ENCODE measurements at places on chromosomes 7 and 10.
A peak's percentile ranks its signal among the peaks of the same experiment; 100 is the strongest.

GRCh38 chr10:18959369-18959768 lies 89.2 kb upstream of the MALRD1 start:
- DNase-seq, result no peak

DNA sequence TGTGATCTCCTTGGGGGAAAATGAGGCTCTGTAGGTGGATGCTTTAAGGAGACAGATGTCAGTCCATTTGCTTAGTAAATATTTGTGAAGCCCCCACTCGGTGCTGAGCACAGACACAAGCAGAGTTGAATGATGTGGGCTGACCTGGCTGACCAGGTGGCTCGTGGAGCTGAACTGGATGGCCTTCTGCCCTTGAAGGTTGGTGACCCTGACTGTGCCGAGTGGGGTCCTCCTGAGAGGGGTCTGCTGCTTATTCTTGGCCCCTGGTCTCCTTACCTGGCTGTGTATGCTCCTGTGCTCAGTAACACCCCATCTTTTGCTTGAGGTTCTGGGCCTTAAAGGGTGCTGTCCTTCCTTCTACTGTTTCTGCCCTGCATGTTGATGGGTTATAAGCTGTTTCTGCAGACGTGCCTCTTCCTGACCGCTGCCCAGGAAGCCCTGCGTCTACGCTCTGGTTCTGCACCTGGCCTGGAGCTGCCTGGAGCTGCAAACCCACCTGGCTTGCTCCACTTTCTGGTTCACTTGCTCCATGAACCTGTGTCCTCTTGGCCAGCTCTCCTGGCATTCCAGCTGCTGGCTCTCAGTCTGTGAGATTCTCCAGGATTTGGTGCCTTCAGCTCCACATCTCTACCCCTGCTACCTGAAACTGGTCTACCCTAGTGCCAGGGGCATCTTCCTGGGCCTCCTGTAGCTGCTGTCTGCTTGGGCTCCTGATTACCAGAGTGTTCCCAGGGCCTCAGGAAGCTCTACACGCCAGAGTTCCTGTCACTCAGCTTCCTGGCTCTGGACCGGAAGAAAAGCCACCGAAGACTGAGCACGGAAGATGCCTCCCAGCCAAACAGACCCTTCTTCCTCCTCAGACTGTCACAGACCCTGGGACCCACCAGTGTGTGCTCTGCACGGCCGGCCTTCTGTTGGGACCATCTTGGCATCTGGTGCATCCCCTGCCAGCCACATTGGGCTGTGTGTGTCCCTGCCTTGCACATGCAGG lies 76.5 kb downstream of the ADCY1 start:
- no peak for DNase-seq

DNA sequence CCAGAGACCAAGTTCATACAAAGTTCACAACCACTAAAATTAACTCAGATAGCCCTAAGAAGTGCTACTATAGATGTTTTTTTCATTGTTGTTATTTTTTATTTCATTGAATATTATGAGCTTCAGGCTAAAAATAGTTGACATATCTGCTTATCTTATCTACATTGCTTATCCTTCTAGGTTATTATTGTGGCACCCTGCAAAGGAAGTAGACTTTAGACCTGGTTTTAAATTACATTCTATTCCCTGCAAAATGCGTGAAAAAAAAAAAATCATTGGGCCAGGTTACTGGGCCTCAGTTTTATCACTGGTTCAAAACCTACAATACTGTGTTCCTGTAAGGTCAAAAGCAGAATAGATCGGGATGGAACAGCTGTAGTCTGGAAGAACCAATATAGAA lies 811.0 kb downstream of the GRM8 start:
- no peak for DNase-seq

- DNase-seq, result no peak
Measured at GRCh38 chr10:60742512-60742911, 35.8 kb upstream of the CDK1 start.

DNA sequence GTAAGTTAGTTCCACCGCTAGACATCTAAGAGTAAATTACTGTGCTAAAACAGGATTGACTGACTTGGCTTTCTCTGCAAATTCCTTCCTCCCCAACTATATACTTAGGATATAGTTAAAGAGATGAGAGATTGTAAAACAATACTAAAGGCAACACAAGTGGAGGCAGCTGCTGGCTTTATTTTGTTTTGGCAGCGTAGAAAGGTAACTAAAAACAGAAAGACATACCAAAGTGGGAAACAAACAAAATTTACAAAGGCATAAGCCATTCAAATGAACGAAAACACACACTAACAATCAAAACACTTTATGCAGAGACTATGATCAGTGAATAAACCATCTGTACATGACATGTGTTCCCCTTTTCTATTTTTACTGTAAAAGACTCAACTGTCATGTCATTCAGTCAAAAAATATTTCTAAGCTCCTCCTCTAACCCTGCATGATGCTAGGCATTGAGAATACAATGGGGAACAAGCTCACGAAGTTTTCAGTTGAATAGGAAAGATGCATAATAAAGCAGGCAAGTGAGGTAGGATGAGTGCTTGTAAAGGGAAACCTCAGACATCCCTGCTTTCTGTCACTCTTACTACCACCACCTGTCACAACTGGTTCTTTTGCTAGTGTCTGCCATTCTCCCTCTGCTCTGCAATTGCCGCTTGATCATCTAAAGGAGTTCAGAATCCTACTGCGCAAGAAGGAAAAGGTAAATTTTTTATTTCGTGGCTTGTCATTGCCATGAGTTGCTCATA lies 64.2 kb upstream of the COL1A2 start:
- DNase-seq, result no peak

GRCh38 chr7:36604806-36605205 lies 119.5 kb downstream of the AOAH start:
- no peak for DNase-seq

GRCh38 chr7:85022064-85022697 lies 164.7 kb downstream of the SEMA3D start:
- no peak for DNase-seq

DNA sequence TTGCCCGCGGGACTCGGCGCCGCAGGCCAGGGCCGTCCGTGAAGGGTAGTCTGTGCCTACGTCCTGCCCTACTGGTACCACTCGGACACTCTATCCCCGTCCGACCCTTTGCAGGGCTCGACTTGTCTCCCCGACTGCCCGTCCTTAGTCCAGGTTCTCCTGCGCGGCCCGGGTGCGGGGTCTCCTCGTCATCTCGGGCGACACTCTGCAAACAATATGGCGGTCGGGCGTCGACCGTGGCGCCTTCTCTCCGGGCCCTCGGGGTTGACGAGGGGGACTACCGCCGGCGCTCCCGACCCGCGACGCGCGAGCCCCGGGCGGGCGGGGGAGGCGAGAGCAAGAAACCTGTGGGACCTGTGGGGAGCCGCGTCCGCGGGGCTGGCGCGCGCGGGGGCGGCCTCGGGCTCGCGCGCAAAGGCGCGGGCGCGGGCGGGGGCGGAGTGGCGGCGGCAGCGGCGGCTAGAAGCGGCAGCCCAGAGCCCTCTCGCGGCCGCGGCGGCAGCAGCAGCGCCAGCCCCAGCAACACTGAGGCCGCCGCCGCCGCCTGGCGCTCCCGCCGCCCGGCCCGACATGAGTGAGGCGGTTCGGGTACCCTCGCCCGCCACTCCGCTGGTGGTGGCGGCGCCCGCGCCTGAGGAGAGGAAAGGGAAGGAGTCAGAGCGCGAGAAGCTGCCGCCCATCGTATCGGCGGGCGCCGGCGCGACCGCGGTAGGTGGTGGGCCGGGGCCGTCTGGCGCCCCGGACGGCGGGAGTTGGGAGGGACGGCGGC lies at the start of gene HECTD2:
HECTD2 (plus strand) TSS at position 476 of the 769 bp plus-strand sequence; CDS start at position 571, 95 bp downstream.
- peak; percentile 44 for DNase-seq

DNA sequence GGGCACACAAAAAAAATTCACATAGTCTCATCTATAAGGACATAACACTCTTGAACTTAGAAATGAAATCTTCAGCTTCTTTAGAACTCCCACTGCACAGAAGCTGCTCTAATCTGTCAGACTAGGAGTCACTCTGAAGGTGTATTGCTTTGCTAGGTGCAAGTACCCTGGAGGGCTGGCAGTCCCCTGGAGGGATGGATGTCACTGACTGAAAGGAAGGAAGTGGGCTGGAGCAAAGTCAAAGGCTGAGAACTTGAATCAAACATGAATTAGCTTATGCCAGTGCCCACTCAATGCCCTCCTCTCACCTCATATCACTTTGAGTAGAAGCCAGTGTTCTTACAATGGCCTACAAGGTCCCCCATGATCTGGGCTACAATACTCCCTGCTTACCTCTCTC lies 140.3 kb upstream of the ANKRD1 start:
- DNase-seq, result no peak

GRCh38 chr7:37150856-37151255 lies 297.8 kb downstream of the ELMO1 start:
- no peak for DNase-seq

DNA sequence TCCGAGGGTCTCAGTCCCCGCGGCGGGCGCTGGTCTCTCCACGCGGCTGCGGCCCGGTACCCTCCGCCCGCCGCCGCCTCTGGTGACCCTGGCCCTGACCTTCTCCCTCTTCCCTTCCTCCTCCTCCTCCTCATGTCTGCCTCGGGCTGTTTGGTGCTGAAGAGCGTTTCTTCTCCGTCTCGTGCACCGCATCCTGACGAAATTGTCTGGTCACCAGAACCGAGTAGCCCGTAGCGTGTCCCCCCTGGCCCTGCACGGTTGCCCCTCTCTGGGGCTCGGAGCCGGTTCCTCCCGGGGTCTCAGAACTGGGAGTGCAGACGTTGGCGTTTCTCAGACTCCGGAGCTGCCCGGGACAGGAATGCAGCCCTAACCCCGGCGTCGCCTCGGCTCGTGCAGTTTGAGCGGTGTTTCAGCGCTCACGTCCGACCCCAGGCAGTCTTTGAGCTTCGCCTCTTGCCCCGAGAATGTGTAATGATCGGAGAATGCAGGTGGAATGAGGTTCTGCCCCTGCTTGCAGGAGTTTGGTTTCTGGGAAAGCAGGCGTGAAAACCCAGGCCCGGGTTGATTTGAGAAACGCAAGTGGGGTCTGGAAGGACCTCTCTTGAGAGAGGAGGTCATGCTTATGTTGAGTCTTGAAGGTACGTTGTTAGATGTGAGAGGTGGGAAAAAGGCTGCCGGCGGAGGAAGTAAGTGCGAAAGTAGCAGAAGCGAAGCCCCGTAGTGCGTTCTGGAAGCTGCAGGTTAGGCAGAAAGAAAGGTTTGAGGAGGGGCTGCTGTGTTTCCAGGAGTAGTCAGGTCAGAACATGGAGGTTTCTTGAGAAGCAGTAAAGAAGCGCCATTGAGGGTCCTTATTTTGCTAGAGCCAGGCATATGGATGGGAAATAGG lies 743 bp downstream of the RBM17 start:
- no peak for DNase-seq

DNA sequence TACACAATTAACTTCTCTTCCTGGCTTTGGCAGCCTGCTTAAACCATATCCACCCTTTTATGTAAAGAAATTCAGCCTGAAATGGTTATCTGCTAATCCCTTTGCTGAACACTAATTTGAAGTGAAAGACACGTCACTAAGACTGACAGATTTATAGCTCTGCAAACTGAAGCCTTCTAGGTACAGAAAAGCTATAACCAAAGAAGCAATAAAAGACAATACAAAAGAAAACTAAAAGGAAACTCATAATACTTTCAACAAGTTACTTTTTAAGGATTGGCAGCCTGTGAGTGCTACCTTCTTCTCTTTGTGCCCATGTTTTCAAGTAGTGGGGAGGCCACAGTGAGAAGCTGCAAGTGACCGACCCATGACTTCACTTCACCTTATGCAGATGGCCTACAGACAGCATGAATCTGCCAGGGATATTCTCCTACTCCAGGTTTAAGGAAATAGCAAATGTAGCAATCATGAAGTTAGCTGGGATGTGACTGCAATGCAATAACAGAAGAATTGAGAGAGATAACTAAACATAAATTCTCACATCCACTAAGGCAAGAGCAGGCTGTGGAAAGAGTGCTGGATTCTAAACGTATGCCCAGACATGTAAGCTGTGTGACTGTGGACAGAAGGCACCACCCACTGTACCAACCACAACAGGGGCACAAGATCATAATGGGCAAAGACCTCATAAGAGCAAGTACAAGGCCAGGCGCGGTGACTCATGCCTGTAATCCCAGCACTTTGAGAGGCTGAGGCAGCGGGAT lies 10.7 kb upstream of the SPOCK2 start:
- DNase-seq, result no peak

GRCh38 chr10:17199351-17199804 lies 2.1 kb downstream of the TRDMT1 start:
- no peak for DNase-seq

- DNase-seq, result no peak
Measured at GRCh38 chr10:35554461-35555056, 50.6 kb upstream of the GJD4 start.

GRCh38 chr10:113917636-113918035 lies 63.2 kb downstream of the NHLRC2 start:
- DNase-seq, result no peak

DNA sequence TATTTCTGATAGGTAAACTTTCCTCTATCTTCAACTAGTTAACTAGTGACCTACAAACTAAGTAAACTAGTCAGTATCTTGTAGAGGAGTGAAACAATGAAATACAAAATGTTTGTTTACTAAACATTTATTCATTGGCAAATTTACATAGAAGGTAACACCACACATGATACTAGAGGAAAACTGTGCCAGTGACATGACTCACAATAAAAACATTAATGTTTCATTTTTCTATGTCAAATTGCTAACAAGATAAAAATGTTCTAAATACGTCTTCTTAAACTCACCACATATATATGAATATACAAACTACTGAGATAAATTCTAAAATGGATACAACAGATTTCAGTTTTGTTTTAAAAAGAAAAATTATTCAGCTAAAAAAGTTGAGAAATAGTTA lies 471.3 kb downstream of the PARD3 start:
- DNase-seq, result no peak

DNA sequence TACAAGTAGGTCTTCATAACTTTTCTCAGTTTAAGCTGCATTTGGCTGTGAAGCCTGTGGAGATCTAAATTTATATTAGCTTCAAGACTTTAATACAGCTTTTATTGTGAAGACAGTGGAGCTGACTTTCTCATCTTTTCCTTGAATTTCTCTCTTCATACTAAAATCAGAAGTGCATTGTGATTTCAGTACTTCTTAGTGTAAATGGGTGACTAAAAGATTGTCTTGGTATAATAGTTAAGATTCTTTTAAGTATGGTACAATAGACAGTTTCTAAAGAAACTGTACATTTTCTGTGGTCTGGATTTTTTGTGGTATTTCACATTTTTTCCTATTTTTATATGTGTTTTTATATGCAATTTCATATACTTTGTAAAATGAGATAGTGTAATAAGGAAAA lies 21.0 kb upstream of the DDX21 start:
- DNase-seq, result no peak

Data from smooth muscle cell of the brain vasculature (primary cell).